Left renal pelvis (tissue), 4 donors: ENCODE measurements at places on chromosomes 4 and X. TPM values are rescaled to one million over a fixed set of nuclear protein-coding genes. Genes with fewer than 3 reads are reported as not detected.

LDB2 gene
- polyA plus RNA-seq: 92.7 TPM

FAM241A gene
- 2.4 TPM for polyA plus RNA-seq

MAGEA9B gene
- polyA plus RNA-seq: not detected

DNA sequence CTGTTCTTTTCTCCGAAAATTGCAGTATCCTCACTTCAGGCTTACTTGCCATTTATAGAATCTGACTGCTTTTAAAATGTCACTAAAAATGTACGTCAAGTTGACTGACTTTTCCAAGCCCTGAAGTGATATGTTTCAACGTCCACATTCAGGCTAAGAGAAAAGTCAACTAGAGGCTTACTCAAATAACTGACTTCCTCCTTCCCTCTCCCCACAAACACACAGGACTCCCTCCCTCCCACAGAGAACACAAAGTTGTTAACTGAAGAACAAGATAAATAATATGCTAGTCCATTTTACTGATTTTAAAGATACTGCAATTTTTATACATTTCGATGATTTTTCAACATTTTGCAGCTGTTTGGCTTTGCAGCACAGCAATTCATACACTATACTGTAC lies 13.8 kb upstream of the CDKL2 start:
- no peak for DNase-seq

DNA sequence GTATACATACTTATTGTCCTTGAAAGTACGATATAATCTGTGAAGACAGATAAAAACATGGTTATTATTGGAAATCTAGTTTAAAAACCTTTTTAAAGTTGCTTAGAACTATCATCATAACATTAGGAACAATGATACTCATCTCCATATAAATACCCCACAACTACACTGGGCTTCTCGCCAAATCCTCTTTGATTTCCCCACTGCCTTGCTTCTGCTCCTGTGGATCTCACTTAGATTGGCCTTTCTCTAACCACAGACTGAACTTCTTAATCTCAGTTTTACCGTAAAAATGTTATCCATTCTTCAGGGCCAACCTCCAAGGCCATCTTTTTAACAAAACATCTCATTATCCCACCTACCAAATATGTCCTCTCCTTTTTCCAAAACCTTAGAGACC lies 77.6 kb downstream of the PRKG2 start:
- DNase-seq: no peak

DNA sequence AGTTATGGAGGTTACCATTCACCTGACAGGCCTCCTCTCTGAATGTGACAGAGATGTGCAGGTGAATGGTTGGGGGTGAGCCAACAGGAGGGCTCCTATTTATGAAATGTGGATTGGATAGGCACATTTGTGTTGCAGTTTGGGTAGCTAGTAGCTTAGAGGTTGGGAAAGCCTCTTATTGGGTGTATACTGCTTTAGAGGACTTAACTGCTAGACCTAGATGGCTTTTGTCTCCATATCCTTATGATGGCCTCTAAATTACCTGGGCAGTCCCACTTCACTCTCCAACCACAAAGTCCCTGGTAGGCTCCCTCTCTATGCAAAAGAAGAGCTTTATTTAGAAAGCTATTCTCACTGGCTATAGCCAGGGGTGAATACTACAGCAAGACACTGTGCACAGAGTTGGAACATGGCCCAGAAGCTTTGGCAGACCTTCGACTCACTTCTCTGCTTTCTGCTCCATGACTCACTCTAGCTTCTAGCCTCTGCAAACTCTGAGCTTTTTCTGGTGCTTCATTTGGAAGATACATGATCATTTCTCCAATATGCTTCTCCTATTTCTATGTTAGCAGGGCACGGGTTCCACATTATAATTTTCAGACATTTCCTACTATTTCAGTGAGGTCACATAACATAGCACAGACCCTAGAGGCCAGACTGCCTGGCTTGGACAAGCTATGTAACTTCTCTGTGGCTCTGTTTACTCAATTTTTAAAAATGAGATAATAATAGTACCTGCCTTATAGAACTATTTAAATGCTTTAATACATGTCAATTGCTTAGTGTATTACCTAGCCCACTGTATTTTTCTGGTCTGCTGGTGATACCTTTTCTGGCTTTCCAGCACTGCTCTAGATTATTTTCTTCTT lies 6.0 kb upstream of the VGLL1 start:
- DNase-seq: peak; percentile 17

GRCh38 chr4:7971159-7971631 lies 31.5 kb upstream of the AFAP1 start:
- no peak for DNase-seq

DNA sequence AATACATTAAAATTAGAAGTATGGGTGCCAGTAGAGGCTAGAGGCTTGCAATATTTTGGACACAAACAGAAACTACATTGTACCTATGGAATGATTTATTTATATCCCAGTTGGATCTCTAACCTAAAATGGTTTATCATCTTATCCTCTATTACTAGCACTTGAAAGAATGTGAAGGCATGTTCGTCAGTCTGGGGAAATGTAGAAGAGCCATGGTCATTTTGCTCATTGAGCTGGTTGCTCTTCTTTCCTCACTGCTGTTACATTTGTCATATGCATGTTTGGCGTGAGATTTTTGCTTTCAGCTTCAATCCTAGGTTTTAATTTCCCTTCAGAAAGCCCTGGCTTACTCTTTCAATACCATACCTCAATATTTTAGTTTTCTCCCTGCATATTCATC lies 82.4 kb upstream of the MYOZ2 start:
- DNase-seq: no peak

GRCh38 chr4:55444827-55445226 lies 49.1 kb downstream of the TMEM165 start:
- no peak for DNase-seq

DNA sequence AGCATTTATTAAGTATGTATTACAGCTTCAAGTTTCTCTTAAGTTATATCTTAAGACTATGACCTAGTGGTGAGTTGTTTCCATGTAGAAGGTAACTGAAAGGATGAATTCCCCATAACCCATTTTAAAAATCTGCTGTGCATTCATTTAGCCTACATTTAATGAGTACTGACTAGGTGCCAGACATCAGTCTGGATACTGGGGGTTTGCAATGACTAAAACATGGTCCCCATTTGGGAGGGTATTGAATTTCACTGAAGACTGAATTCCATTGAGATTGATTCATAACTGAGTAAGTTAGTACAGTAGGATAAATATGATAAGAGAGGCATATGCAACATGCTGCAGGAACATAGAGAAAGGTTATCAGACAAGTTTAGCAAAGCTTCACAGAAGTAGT lies 241.5 kb downstream of the FRAS1 start:
- DNase-seq: no peak

DNA sequence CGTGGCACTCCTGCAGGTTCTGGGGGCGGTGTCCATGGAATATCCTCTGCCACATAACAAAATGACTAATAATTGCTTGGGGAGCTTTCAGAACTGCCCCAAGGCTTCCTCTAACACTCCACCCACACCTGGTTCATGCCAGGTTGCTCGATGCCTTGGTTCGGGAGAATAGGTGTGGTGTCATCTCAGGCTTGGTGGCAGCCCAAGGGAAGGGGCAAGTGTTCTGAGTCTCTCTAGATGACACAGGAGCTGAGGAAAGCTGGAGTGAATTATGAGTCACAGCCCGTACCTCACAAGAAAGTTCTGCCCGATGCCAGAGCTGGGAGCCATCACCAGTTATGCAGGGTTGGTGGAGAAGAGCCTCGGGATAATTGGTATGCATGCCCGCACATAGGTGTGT lies 14.7 kb downstream of the FTSJ1 start:
- no peak for DNase-seq

GRCh38 chrX:78330068-78330467 lies 2.7 kb upstream of the CYSLTR1 start:
- DNase-seq: no peak

GRCh38 chrX:154136627-154137161 lies 7.3 kb upstream of the OPN1LW start:
- DNase-seq: peak; percentile 42
